Fibroblast of the aortic adventitia (primary cell): ENCODE measurements at places on chromosomes 1 and 21.

DNA sequence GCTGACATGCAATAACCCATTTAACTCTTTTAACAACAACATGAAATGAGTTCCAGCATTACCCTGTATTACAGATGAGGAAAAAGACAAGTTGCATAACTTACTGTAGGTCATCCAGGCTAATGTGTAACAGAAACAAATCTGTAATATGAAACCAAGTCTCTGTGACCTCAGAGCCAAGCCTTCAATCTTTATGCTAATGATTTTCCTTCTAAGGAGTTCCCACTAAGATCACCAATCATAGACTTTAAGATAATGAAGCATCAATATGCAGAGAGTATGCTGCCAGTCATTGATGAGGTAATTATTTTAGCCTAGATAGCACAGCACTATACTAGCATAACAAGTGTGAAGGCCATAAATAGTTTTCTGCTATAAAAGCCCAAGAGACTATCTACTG is 35.6 kb upstream of the RNPC3 start:
- no peak for DNase-seq

- no peak for DNase-seq
Measured at GRCh38 chr1:57623039-57623790, 199.4 kb upstream of the DAB1 start.

DNA sequence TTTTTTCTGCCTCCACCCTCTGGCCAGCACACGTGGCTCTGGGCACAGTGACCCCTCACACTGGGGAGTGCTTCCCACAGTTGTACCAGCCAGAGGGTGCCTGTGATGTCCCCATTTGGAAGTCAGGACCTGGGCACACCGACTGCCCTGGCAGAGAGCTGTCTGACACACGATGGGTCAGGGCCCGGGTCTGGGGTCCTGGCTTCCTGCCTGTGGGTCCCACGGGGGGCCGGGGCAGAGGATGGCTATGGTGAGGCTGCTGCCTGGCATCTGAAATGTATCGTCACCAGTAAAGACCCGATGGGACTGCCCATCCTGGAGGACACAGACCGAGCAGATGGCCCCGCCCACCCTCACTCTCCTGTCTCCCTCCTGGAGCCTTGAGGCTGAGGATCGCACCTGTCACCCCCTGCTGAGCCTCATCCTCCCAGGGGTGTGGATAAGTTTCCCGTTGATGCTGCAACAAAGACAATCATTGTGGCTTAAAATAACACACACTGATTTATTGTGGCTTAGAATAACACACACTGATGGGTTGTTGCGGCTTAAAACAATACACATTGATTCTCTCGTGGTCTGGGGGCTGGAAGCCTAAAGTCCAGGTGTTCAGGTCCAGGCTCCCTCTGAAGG is 88.8 kb upstream of the TTC34 start:
- DNase-seq, result no peak

DNA sequence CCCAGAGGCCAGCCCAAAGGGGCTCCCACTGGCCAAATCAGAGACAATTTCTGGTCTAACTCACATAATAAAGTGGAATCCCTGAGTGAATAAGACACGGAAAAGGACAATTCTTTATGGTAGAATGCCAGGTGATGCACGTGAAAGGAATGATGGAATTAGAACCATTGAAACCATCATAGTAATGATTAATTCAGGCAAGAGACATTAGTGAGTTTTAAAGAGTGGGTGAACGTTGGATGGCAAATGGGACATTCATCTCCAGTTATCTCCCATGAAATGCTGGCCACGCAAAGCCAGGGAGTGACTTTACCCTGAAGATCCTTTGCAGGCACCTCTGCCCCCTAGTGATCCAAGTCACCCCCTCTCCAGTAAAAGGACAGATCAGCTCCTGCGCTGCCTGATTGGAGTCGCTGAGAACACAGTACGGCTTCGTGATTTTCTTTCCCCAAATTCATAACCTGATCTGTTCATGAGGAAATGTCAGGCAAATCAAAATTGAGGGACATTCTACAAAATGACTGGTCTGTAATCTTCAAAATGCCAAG is 87.5 kb downstream of the AJAP1 start:
- DNase-seq, result no peak
